ENCODE measurements at places on chromosomes 16 and 17.

GRCh38 chr17:56754523-56755208, 79.1 kb downstream of the C17orf67 start:
- DNase-seq = no peak

DNA sequence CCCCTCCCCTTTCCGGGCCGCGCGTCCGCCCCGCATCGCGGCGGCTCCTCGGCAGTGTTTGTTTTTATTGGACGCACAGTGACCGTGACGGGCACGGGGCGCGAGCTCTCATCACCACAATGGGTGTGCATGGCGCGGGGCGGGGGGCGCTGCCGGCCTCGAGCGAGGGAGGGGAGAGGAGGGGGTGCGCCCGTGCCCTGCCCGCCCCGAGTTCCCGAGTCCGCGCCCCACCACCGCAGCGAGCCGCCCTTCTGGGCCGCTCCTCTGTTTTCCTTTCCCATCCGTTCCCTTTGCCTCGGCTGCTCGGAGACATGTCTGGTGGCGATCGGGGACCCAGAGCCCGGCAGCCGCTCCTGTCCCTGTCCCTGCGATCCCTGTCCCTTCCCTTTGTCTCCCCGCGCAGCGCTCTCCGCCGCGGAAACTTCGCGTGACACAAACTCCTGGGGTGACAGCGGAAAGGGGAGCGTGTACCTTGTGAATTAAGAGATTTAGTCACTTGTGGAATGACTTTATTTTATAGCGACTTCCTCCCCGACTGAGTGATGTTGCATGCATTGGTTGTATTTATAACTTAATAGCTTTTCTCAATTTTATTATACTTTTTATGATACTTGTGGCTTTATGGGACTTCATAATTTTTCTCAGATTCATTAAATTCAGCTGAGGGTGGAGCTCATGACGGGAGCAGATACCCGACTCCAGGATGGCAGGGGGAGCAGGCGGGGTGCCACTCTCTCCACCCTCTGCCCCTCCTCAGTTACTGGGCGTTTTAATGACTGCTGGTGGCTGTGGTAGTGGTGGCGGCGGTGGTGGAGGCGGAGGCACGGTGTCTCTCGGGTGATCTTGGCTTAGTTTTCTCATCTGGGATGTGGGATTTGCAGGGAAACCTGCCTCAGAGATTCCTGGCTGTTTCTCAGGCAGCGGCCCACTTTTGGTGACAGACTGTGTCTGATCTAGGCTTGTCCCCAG, 40.8 kb downstream of the MRM1 start:
- DNase-seq = no peak

GRCh38 chr17:65278050-65278819, 141.1 kb downstream of the RGS9 start:
- no peak for DNase-seq

GRCh38 chr16:50303605-50304466, 37.5 kb downstream of the ADCY7 start:
- DNase-seq = no peak

- no peak for DNase-seq
These were observed 91.8 kb downstream of the RGS9 start for GRCh38 chr17:65228734-65229620.

DNA sequence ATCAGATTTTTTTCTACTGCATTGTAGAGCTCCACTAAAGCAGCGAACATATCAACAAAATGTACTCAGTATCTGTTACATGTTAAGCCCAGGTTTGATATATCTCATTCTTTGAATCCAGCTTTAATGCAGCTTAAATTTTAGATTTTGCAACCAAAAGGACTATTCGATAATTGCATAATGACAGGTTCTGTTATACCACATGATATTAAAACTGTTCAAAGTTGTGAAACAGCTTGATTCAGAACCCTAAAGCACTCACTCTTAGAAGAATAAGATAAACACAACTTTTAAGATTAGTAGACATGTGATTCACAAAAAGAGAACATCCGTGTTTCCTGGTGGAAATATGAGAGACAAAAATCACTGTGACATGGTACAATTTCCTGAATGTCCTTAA, 427.9 kb downstream of the CDH11 start:
- no peak for DNase-seq

DNA sequence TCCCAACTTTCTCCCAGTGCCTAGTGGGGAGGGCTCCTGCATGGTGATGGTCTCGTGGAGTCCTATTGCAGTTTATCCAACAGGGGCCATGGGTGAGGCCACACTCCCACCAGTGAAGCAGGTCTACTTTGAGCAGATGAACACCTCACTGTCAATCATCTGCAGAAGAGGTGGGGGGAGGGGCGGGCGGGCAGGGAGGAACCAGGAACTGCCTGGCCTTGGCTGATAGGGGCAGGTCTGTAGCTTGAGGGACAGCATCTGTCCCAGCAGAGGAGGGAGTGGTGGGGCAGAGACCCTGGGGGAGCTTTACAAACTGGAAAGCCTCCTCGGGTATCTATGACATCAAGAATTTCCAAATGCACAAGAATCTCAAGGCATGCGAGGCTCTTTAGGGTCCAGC, 58.7 kb upstream of the ZNF423 start:
- no peak for DNase-seq

DNA sequence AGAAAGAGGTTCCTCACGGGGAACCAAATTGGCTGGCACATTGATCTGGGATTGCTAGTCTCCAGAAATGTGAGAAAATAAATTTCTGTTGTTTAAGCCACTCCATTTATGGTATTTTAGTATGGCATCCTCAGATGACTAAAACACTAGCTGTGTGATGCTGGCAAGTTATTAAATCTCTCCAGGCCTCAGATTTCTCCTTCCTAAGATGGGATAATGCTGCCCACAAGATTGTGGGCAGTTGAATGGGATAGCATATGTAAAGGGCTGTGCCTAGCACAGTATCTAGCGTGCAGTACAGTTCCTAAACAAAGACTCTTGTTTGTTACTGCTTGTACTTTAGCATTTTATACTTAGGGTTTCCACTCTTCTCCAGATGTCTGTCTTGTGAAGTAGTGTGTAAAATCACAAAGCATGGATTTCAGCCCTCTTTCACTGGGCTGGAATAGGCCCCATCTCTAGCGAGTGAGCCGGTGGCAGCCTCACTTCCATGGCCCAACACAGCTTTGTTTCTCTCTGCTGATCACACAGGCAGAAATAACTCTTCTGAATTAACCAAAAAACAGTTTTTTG, 38.2 kb upstream of the PHAF1 start:
- no peak for DNase-seq

DNA sequence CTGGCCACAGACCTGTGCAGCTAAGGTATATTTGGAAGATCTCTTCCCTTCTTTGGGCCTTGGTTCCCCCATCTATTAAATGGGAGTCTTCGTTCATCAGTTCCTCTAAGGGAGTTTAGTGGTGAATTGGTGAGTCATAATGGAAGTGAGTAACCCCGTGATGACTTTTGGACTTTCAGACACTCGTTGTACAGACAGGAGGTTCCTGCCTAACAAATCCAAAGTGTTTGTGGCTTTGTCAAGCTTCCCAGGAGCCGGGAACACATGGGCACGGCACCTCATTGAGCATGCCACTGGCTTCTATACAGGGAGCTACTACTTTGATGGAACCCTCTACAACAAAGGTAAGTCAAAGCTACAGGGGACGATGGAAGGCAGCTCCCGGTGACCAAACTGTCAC, 40.4 kb downstream of the WSCD1 start:
- DNase-seq = no peak

DNA sequence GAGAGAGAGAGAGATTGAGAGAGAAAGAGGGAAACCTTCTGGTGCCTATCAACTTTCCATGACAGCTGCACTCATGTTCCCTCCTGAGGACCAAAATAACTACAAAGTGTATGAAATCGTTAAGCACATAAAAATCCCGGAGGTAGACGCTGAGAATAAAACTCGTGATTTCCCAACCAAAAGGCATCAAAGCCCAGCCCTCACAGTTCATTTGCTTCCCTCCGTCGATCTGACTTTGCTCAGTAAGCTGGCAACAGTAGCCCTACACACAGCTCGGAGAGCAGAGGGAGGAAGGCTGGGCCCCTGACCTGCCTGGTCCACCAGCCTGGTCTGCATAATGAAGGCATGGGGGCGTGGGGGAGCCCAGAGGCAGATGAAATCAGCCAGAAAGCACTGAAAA, 273.9 kb upstream of the ZFHX3 start:
- no peak for DNase-seq

GRCh38 chr17:51170736-51171135, 4.5 kb downstream of the NME2 start:
- DNase-seq = no peak

DNA sequence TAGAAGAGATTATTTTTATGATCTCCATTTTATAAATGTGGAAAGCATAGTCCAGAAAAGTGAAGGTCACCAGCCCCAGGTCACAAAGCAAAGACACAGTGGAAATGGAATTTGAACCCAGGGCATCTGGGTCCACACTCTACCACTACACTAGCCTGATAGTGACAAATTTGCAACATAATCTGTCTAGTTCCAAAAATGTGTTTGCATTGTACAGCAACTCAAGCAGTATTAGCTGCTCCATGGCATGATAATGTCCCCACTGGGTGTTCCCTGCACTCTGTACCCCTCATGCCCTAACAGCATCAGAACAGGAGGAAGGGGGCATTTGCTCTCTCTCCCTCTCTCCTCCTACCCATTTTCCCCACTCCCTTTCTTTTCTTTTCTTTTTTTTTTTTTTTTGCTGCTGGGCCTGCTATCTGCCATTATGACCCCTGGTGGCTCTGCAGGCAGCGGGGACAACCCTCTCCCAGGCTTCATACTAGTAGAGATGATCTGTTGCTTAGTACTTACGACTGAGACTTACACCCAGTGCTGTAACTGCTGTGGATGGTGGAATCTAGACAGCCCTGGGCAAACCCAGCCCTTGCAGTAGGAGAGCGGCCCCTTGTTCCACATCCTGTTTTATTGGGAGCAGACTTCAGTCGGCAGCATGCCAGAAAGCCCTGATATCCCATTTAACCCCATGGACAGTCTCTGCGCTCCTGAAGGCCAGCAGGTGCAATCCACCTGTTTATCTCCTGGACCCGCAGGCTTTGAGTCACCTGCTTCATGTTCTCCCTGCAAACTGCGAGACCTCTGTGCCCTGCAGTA, 306.3 kb downstream of the SOX9 start:
- no peak for DNase-seq

GRCh38 chr17:21124086-21124485, 2.7 kb upstream of the DHRS7B start:
- no peak for DNase-seq
